Coronary artery (tissue), 2 donors: ENCODE measurements at places on chromosomes 1 and 21.

- DNase-seq, result no peak
Observed at GRCh38 chr1:36024847-36025246, 59.0 kb upstream of the TEKT2 start.

DNA sequence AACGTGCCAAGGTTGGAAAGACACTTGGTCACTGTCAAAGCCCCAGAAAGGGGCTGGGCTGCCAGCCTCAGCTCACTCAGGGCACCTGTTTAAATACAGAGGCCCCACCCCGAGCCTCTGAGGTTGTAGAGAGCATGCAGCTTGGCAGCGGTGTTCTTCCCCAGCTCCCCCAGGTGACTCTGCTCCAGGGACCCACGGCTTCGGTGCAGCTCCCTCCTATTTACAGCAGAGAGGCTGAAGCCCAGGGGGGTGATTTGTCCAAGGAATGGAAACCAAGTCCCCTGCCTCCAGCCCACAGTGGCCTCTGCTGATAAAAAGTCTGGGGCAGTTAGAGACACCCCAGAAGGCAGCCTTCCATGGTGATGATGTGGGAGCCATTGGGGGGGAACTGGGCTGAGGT is 9.1 kb upstream of the C1QA start:
- no peak for DNase-seq

GRCh38 chr1:214847071-214847810 is 235.3 kb upstream of the KCNK2 start:
- DNase-seq, result no peak

DNA sequence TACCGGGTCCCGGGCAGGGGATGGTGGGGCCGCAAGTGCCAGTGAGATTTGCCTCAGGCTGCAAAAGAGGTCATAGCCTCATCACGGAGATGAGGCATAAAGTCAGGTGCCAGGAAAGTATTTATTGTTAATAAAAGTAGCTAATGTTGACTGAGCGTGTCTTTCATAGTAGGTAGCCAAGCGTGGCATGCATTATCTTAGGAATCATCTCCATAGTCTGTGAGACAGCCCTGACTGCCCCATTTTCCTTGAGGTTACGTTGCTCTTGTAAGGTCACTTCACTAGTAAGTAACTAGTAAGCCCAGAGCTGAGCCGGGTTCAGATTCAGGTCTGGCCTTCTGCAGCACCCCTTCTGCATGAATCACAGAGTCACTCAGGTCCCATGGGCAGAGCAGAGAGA is 174.2 kb downstream of the CAMTA1 start:
- no peak for DNase-seq

GRCh38 chr1:227322376-227322775 is 4.1 kb upstream of the CDC42BPA start:
- no peak for DNase-seq

DNA sequence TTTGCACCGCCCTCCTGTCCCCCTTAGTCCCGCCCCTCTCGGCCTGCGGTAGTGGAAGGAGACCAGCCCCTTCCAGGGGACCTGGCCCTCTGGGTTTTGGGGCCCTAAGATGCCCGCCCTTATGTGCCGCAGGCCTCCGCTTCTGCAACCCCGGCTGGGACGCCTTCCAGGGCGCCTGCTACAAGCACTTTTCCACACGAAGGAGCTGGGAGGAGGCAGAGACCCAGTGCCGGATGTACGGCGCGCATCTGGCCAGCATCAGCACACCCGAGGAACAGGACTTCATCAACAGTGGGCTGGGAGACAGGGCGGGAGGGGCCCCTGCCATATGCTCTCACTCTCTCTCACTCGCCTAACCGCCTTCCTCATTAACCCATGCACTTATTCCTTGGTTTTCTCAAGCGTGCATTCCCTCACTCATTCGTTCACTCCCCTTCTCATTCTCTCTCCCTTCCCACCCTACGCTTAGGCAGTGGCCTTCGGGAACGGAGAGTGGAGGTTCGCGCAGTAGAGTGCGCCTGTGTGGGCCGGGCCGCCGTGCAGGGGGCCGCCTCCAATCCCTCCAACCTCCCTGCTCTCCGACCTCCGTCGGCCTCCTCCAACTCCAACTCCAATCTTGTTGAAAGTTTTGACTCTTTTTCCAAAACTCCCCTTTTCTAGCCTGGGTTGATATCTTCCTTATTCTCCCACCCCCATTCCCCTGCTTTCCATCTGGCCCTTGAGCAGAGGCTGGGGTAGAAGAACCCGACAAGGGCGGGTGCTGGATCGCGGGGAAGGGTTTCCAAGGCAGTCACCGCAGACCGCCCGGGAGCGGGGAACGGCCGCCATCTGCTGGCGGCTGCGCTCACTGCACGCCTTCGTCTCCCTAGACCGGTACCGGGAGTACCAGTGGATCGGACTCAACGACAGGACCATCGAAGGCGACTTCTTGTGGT is 15.2 kb downstream of the BCAN start:
- no peak for DNase-seq

- DNase-seq, result no peak
Observed at GRCh38 chr1:84283381-84283780, 18.1 kb upstream of the SAMD13 start.

- no peak for DNase-seq
Observed at GRCh38 chr1:32798191-32798590, 19.0 kb downstream of the YARS1 start.

DNA sequence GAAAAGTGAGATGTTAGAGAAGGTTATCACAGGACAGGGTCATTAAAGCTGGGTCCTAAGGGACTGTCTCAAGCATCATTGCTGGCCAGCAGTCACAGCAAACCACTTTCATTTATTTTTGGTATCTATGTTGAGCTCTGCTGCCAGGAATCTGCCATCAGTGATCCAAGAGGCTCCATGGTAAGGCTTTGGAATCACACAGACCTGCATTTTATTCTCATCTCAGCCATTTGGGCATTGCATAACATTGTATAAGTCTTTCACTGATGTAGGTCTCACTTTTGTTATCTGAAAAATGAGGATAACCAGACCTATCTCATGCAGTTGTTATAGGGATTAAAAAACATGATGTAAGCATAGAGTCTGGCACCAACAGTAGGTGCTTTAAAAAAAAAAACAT is 77.5 kb downstream of the OMA1 start:
- DNase-seq, result no peak
